NB4 (cell line): ENCODE measurements at places on chromosomes 6 and 20.

- no peak for DNase-seq
Measured at GRCh38 chr6:23696992-23697391, 429.0 kb upstream of the NRSN1 start.

- DNase-seq = no peak
Measured at GRCh38 chr6:168534265-168534664, 93.3 kb downstream of the SMOC2 start.

DNA sequence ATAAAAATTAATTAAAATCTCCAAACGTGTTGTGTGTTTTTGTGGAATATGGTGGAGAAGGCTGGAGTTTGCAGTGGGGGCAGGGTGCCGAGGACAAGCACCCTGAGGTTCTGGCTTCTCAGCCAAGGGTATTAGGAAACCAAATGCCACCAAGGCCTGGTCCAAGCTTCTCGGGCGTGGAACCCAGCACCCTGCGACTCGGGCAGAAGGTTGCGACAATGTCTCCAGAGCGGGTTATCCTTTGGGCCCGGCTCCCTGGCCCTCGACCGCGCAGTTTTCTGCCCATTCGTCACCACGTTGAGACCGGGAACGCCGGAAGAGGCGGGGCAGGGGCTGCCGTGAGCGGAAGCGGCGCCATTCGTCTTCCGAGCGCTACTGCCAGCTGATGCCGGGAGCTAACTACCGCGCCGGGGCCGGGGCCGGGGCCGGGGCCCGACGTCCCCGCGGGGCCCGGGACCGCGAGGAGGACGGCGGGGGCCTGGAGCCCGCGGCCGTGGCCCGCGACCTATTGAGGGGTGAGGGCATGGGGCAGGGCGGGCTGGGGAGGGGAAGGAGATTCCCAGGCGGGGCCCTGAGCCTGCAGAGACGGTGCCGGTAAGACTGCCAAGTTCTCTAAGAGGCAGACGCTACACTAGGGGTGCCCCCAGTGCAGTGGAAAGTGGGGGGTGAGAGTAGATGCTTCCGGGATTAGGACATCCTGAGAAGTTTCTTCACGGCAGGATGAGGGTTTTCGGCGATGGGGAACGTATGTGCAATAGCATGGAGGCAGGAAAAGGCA lies at the start of gene RRP36:
Gene RRP36, plus strand, starts transcription at position 354 of the 778 bp plus-strand sequence. Its CDS starts 32 bp downstream, at position 386.
- DNase-seq = peak; percentile 87

DNA sequence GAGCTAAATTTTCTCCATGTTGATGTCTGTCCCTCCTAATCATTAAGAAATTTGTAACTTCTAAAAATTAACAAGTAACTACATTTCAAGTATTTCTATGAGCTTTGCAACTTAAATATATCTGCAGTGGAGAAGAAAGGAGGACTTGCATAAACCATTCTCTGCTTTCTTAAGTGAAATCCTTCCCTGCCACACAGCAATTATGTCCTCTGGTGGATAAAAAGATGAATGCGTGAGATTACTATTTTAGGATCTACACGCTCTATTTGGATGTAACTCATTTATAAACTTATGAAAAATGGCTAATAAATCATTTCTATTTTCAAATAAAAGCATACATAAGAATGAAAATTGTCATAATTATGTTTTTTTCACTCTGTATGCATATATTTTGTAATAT lies 338.0 kb upstream of the PTCHD4 start:
- peak; percentile 5 for DNase-seq

DNA sequence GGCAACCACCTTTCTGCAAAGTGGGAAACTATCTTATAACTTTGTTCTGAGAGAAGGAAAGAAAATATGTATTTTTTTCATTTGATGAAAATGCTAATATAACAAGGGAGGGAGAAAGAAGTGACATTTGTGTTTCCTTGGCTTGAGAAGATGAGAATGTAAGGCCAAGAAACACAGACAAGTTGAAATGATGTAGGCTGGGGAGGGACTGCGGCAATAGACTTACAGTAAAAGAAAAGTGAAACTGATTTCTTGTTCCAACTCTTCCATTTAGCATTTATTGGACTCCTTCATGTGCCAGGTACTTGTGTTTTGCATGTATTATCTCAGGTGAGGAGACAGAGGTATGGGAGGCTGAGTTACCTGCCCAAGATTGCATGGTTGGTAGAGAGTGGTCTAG lies 130.9 kb downstream of the CARMIL1 start:
- no peak for DNase-seq

- no peak for DNase-seq
Measured at GRCh38 chr6:81806793-81807565, 54.5 kb upstream of the TENT5A start.

DNA sequence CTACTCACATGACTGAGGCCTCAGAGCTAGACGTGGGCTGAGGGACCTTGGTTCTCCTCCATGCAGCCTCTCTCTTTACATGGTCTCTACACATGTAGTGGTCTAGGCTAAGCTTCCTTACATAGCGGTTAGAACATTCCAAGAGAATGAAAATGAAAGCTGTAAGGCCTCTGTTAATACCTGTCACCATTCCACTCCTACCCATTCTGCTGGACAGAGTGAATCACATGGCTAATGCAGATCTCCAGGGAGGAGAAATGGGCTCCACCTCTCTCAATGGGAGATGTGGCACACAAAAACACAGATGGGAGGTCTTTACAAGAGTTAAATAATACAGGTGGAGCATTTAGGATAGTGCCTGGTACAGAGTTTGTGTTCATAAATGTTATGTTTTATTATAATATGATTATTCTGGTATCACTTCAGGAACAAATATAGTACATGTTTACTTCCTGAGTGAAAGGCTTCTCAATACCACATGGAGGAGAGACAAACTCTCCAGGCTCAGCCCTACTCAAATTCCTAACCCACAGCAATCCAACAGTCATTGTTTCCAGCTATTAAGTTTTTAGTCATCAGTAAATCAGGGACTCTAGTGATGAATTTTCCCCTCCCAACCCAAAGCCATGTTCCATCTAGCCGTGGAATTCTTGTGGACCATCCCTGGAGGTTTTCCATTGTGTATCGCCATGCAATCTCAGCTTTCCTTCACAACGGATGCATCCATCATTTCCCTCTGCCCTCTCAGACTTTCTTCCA lies 57.9 kb downstream of the ISM1 start:
- no peak for DNase-seq

- DNase-seq = no peak
Measured at GRCh38 chr6:23388086-23388783, 737.8 kb upstream of the NRSN1 start.

DNA sequence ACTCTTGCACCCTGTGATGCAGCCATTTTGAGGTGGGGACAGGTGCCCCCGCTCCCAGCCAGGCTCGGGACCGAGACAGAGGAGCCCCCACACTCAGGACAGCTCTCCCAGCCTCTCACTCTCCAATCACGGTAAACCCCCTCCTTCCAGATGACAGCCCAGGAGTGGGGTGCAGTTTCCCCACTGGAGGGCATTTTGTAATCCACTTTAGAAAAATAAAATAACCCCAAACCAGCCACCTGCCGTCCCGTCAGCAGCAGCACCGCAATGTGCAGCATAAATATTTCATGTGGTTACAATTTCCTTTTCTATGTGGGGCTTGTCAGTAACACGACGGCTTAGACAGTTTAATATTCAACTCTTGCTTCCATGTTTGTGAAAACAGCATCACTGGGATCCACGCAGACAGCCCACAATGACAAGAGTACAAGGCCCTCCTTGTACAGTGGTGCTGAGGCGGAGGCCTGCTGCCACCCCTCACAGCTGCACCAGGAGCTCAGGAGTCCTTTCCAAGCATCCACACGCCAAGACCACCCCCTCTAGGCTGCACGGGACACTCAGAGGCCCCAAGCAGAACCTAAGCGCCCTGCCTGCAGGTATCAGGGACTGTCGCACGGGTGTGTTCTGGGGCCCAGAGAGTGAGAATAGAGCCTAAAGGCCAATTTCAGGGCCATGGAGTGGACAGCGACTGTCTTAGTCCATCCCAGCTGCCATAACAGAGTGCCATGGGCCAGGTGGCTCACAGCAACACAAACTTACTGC lies 116.7 kb downstream of the JPH2 start:
- peak; percentile 42 for DNase-seq

GRCh38 chr6:121498481-121499276 lies 63.2 kb downstream of the GJA1 start:
- no peak for DNase-seq

- peak; percentile 83 for DNase-seq
Measured at GRCh38 chr6:156777577-156778453, 637 bp downstream of the ARID1B start.

DNA sequence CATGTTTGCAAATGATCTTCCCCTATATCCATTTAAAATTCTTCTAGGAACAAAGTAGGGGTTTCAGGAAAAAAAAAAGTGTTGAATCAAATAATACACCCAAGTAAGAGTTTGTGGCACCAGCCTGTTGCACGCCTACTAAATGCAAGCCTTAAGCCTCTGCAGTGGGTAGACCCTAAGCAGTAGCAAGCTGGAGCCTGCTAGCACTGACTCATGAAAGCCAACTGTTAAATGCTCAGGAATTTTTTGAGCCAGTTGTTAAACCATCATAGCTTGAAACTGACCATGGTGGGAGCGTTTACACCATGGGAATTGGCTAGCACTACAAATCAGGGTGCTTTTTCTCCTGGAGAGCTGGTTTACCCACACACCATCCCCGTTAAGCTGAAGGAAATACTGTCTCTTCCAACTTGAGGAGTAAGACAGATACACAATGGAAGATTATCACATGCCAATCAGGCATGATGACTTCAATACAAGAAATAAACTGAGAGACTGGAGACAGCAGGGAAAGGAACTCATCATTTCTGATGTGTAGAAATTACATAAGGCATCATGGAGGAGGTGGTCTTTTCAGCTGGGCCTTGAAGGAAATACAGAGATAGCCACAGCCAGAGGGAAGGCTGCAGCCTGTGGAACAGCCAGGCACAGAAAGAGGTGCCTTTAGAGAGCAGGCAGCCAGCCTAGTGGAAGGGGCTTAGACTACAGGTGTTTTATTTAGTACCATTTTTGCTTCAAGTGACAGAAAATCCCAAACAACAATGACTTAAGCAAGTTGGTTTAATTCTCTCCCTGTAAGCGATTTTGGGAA lies 110.8 kb downstream of the SNX5 start:
- no peak for DNase-seq

DNA sequence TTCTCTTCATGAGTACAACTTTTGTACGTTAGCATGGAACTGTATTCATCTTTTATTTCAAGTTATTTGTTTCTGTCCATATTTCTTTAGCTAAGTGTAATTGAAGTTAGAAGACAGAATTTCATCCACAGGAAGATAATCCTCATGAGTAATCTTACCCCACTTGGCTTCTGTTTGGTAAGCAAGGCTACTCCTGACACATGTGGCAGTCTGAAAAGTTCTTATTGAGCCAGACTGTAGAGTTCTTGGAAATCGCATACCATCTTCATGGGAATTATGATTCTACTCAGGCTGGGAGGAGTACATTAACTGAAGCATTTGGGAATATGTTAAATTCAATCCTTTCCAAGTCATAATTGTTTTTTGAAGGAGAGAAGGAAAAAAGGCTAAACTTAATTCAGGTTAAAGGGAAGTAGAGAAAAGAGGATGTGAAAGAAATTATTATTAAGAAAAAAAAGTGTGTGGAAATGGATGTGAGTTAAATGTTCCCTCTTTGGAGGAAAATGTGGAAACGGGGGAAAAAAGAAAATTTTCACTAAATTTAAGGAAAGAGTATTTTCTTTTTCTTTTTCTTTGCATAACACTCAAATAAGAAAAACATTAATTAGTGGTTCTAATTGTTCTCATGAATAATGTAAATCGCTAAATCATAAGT lies 41.5 kb upstream of the TENT5A start:
- DNase-seq = no peak

- DNase-seq = peak; percentile 25
Measured at GRCh38 chr6:110419028-110419739, 3.8 kb upstream of the DDO start.

DNA sequence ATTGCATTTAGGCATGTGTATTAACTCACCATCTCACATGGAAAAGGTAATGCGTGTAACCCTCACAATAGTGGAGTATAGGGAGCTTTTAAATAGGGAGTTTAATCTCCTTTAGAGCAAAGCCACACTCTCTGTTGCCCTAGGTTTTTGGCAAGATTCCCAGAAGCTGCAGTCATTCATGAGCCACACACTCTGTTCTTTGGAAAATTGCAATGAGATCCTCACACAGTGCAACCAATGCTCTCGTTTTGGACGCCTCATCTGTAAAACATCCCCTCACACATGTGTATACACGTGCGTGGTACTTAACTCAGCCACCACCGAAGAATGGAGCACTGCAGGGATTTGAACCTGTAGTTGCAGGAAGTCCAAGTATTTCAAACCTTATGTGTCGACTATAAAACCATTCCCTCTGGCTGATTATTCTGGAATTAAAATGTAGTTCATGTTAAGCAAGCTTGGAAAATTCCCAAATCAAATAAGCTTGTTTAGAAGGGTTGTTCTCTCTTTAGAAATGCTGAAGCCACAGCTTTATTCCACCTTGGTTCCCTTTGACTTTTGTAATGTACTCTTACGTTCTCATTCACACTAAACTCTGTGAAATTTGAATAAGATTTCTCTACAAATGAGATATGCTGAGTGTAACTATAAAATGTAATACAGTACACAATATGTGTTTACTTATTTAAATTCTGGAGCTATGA lies 489.8 kb upstream of the MANEA start:
- no peak for DNase-seq
